ENCODE measurements at places on chromosomes 5 and 9.

DNA sequence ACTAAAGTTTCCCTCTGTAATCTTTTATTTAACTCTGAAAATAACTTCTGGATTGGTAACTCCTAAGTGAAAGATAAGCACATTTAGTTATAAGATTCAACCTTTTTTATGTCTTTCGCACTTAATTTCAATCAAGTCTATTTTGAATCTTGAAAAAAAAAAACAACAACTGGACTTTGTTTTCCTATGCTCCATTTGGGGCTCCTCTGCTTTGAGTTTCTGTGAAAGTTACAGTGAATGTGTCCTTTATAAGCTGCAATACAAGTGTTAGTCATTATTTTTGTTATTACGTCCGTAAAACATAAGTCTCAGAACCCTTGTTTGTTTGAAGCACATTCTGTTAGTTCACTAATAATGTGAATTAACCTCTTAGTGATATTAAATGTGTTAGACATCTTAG is 276.8 kb downstream of the ADAMTS6 start:
- no peak for DNase-seq

DNA sequence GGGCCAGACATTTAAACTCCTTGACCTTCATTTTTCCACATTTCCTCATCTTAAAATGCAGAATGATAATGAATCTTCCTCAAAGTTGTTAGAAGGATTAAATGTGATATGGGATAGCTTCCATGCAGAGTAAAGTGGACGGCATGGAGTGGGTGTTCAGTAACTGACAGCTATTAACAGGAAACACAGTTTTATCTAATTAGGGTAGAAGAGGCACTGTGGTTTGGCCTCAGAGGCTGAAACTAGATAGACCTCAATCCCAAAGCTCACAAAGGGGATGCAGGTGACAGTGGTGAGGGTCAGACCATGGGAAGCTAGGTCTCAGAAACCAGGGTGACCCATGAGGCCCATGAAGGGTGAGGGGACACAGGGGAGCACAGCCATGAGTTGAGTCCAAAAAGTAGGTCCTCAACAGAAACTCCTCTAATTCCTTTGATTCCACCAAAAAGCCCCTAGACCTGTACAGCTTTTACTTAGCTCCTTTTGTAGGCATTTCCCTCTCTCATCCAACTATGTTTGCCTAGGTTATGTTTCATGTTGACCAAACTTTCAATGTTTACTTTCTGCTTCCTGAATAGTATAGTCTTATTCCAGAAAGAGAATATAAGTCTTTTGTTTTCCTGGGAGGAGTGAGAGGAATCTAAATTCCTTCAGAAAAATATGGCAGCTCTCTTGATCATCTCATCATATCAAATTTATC is 27.9 kb upstream of the GLDC start:
- no peak for DNase-seq

GRCh38 chr5:88607492-88607891 is 275.5 kb downstream of the MEF2C start:
- no peak for DNase-seq

- no peak for DNase-seq
These were observed 104.5 kb downstream of the STK32A start for GRCh38 chr5:147339313-147339712.

GRCh38 chr9:89036891-89037290 is 45.6 kb downstream of the S1PR3 start:
- DNase-seq = peak; percentile 83

DNA sequence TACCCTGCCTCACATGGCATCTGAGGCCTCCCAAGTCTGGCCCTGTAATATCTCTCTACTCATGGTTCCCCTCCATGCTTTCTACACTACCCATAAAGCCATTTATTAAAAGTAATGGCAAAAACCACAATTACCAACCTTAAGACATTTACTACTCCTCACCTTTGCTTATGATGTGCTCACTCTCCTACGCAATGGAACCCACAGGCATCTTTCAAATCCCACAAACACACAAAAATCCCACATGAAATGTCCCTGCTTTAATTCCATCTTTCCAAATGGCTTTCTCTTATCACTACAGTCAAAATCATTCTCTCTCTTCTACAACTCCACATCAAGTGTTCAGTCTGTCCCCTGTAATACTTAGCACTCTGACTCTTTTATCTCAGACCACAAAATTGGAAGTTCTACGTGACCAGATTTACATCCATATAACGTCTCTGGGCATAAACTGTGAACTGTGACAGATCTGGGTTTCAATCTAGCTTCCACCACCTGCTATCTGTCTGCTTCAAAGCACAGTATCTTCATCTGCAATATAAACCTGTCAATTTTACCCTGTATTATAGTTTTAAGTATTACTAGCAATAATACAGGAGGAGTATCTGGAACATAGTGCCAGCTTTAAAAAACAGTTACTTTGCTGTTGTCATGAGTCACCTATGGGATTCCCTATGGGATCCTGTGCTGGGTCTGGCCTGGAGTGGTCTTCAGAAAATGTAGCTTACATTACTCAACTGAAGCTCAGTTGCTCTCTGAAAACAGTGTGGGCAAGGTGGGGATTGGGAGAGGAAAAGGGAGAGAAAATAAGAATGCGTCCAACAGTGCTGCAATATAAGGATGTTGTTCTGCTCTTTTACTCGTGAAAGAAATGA is 137.1 kb upstream of the TRIM32 start:
- no peak for DNase-seq

GRCh38 chr9:13729955-13730354 is 450.5 kb upstream of the MPDZ start:
- DNase-seq = no peak

- no peak for DNase-seq
These were observed 4.5 kb downstream of the MAMDC4 start for GRCh38 chr9:136856541-136857141.

DNA sequence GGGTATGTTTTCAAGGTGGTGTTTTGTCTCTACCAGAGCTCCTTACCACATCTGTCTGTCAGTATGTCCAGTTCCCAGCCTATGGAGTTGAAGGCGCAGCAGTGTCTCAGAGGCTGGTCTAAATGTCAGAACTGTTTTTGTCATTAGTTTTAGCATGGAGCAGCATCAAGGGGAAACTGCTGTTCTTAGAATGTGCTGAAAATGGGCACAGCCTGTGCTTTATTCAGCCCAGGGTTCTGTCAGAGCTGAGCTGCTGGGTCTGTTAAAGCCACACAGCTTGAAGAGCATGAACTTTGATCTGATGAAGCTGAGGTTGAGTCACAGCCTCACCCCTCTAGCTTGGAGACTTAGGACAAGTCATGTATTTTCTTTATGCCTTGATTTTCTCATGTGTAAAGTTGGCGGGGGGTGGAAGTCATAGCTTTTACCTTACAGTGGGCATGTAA is 71.9 kb downstream of the RALGPS1 start:
- DNase-seq = no peak

DNA sequence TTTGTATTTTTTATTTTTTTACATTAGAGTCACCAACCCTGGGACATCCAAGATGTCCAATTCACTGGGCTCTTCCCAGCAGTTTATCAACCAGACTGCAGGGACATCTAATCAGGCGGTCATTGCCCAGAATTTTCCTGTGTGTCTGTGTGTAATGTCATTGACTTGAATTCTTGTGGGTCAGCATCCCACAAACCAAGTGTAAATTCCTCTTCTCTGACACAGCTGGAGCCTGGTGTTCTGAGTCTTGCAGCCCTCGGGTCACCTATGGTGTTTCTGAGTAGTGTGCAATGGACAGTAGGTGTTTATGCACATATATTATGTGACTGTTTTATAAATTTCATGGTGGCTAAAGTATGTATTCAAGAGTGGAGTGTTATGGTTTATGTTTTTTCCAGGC is 815.7 kb downstream of the SEMA5A start:
- no peak for DNase-seq

Measured in CD14-positive monocyte (primary cell).